Activated T-cell treated with anti-CD3 and anti-CD28 coated beads for 24 hours (primary cell): ENCODE measurements at places on chromosomes 7 and 10.

GRCh38 chr7:14690075-14690474, 212.5 kb downstream of the DGKB start:
- DNase-seq = no peak

DNA sequence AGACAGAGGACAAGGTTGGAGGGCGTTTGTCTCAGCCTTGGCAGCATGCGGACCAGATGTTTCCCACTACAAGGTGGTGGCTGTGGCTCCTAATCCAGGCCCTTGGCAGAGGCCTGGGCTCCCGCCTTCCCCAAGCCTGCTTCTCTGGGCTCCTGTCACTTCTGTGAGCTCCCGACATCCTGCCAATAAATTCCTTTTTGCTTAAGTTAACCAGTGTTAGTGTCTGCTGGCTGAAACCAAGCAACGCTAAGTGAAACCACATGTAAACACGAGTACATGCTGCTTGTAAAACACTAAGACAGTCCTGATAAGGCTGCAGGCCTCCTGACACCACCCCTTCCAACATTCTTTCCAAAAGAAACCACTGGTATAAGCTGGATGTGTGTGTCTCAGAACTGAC, 263.6 kb upstream of the ZMIZ1 start:
- DNase-seq = no peak

GRCh38 chr7:6279341-6279740, 6.9 kb upstream of the CYTH3 start:
- no peak for DNase-seq

DNA sequence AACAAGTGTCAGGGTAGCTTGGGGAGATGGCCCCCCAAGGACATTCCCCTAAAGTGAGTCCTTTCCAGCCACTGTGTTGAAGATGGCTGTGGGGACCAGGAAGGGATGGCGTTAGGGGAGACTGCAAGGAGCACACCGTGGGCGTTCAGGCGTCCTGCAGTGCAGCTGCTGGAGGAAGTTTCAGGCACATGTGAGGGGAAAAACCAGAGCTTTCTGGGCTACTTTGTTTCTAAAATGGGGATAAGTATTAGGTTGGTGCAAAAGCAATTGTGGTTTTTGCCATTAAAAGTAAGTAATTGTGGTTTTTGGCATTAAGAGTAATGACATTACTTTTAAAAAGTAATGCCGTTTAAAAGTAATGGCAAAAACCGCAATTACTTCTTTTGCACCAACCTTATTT, 14.3 kb downstream of the PRF1 start:
- DNase-seq = no peak

DNA sequence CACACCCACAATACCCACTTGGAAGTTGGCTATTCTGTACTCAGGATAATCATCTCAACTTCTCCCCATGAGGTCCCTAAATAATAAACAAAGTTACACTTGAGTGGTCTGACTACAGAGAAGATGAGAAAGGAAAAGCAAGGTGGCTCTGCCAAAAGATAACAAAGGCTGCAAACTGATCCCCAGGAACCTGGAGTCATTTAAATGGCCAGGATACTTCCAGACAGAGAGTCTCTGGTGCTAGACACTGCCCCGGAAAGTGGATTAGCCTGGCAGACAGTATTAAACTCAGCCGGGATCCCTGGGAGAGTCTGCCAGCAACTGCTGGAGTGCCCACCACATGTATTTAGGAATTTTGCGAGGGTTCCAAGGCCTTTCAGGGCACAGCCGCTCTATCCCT, 93.7 kb downstream of the DGKI start:
- no peak for DNase-seq

- DNase-seq = no peak
Measured at GRCh38 chr10:46318799-46319198, 32.0 kb downstream of the ANTXRL start.
